Activated gamma-delta T cell treated with Interleukin-2 at 50 U/mL for 16 hours (primary cell): ENCODE measurements at places on chromosomes 12 and 14.

GRCh38 chr12:8045952-8046944 lies 13.7 kb downstream of the FOXJ2 start:
- DNase-seq = peak; percentile 84

DNA sequence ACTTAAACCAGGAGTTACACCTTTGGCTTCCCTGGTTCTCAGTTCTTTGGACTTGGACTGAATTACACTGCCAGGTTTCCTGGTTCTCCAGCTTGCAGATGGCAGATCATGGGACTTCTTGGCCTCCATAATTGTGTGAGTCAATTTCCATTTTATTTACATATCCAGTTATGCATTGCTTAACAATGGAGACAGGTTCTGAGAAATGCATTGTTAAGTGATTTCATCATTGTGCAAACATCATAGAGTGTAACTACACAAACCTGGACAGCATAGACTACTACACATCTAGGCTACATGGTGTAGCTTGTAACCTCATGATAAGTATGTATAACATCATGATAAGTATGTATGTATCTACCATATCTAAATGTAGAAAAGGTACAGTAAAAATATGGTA lies 276.1 kb upstream of the BTG1 start:
- no peak for DNase-seq

GRCh38 chr14:64983439-64984310 lies 3.0 kb upstream of the FNTB start:
- peak; percentile 31 for DNase-seq

DNA sequence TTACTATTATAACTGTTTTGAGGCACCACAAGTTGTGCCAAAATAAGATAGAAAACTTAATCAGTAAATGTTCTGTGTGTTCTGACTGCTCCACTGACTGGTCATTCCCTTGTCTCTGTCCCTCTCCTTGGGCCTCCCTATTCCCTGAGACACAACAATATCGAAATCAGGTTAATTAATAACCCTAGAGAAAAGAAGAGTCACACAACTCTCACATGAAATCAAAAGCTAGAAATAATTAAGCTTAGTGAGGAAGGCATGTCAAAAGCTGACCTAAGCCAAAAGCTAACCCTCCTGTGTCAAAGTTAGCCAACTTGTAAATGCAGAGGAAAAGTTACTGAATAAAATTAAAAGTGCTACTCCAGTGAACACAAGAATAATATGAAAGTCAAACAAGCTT lies 53.8 kb upstream of the CCDC196 start:
- no peak for DNase-seq

DNA sequence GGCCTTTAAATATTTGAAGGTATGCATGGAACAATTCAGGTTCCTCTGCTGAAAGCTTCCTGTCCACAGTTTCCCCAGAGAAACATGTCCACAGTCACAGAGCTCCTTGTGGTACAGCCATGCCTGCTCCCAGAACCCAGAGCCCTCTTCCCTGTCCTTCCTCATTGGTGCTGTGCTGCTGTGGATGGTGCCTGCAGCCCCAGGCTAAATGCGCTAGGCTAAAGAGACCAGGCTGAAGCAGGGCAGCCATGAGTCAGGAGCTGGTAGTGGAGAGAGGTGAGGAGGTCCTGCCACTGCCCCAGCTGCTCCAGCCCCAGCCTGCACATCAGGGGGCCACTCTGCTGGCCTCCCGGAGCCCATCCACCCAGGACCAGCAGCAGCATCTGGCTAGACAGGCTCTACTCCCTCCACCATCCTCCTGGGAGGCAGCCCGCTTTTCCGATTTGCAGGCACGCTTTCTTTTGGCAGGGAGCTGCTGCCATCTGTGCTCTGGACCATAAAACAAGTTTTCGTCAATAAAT lies 65.4 kb upstream of the DDX11 start:
- DNase-seq = no peak

GRCh38 chr14:20802341-20803084 lies at the start of gene RNASE1:
Gene RNASE1 (minus strand): TSS chr14:20802844. CDS start chr14:20802068, 776 bp downstream.
- DNase-seq = no peak

GRCh38 chr14:58637040-58637390 lies 747 bp upstream of the DACT1 start:
- no peak for DNase-seq

DNA sequence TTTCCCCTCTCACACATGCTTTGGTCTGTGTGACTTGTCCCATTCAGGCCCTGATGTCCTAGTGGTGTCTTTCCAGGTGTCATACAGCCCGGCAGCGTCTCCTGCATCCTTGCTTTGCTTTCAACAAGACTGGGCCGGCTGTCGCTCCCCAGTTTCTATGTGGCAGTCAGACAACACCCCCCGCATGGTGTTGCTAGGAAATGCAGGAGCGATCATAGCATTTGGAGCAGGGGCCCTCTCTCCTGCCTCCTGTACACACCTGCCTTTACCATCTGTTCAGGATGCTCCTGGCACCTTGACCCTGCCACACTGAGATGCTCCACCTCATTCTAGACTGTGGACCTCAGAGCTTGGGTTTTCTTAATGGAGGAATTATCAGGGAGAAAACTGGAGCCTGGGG lies 29.5 kb downstream of the CACNA1C start:
- DNase-seq = no peak

DNA sequence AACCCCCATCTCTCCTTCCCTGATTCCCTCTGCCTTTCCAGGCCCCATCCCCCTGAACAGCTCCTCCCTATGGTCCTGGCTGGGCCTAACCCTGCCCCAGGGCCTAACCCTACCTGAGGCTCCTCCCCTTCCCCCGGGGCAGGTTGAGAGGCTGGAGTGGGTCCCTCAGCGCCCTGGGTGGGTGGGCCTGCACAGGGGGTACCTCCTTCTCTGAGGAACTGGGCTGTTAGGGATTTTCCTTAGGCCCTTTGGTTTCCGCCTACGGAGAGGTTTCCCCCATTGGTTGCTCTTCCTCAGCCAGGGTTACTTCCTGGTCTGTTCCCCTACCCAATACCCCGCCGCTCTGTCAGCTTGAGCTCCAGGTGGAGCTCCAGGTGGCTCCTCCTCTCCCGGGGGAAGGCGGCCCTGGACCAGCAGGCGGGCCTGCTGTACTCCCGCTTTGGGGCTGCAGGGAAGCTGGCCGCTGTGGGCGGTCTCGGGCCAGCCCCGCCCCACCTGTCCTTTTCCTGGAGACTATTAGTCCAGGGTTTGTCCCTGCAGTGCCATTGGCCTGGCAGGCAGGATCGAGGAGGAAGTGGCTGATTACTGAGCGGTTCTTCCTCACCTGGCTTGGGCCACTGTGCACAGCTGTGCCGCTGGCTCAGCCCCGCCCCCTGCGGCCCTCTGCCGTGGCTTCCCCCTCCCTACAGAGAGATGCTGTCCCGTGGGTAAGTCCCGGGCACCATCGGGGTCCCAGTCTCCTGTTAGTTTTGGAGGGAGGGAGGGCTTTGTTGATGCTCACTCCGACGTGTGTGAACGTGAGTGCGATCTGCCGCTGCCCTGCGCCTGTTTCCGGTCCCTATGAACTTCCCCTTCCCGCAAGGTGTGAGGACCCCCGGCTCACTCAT lies 2.5 kb downstream of the C12orf57 start:
- peak; percentile 58 for DNase-seq

GRCh38 chr12:89205517-89205916 lies 146.8 kb downstream of the DUSP6 start:
- DNase-seq = no peak

- no peak for DNase-seq
Measured at GRCh38 chr12:89183985-89184435, 168.3 kb downstream of the DUSP6 start.

GRCh38 chr14:93064411-93065271 lies 51.1 kb downstream of the ITPK1 start:
- no peak for DNase-seq

- DNase-seq = no peak
Measured at GRCh38 chr12:33486058-33486457, 46.4 kb upstream of the SYT10 start.

- DNase-seq = no peak
Measured at GRCh38 chr12:29346769-29347421, 34.1 kb downstream of the ERGIC2 start.

DNA sequence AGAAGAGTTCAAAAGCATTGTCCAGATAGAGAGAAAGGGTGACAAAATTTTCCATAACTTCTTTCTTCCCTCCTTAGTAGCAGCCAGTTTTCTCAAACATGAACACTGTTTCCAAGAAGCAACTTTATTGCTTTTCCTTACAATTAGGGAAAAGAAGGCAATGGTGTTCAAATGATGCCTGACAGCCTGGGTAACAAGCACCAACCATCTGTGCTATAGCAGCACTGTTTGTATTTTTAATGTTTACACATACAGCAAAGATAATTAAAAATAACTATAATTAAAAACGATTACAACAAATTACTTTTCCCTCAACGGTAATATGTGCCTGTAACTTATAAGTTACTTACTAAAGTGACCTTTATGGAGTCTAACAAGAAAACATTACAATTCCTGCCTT lies 450.6 kb upstream of the LMO3 start:
- no peak for DNase-seq

DNA sequence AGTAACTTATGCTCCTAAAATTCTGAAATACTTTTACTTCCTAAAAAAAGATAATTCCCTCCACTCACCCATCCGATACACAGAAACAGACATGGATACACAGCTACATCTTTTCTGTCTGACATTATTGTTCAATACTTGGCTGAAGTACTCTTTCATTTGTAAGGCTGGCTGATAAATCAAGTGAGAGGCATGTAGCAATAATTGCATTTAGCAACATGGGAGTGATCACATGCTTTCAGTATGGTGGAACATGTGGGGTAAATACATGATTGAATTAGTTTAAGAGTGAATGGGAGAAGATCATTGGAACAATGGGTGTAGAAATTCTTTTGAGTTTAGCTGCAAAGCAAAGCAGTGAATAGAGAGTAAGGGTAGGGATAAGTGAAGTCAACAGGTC lies 25.6 kb downstream of the PTPRQ start:
- no peak for DNase-seq

DNA sequence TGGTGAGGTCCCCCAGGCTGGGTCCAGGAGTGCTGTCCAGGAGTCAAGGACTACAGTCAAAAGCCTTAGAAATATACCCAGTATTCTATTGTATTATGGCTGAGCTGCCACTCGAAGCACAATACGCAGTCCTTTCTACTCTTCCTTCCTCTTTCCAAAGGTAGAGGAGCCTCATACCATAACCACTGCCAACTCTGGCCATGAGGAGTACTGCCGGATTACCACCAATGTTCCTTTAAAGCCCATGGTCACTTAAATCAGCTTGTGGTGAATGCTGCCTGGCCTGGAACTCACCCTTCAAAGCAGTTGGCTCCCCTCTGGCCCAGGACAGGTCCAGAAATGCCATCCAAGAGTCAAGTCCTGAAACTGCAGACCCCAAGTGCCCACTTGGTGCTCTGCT lies 425.4 kb downstream of the SLC16A7 start:
- DNase-seq = no peak

GRCh38 chr14:89013698-89014568 lies 189.5 kb downstream of the TTC8 start:
- DNase-seq = no peak

- DNase-seq = no peak
Measured at GRCh38 chr14:101130861-101131260, 227.3 kb upstream of the RTL1 start.

GRCh38 chr14:93912782-93913181 lies 14.4 kb upstream of the FAM181A start:
- DNase-seq = no peak

DNA sequence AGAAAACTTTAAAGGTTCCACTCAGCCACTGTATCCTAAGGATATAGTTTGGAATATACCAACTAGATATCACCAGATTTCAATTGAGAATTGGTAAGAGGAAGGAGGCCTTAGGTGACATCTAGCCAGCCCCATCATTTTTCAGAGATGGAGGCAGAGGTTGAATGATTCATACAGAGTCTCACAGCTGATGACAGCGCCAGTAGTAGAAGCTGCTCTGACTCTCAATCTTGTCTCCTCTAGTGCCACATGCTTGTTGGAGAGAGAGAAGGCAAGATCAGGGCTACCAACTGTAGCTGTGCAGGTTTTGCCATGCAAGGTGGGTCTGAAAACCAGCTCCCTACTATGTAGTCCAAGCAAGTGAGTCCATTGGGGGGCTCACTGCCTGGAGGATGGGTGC lies 6.1 kb downstream of the FRMD6 start:
- DNase-seq = no peak

- no peak for DNase-seq
Measured at GRCh38 chr12:114697741-114698565, 14.0 kb upstream of the TBX3 start.

- no peak for DNase-seq
Measured at GRCh38 chr14:60241091-60241490, 7.9 kb upstream of the PPM1A start.

DNA sequence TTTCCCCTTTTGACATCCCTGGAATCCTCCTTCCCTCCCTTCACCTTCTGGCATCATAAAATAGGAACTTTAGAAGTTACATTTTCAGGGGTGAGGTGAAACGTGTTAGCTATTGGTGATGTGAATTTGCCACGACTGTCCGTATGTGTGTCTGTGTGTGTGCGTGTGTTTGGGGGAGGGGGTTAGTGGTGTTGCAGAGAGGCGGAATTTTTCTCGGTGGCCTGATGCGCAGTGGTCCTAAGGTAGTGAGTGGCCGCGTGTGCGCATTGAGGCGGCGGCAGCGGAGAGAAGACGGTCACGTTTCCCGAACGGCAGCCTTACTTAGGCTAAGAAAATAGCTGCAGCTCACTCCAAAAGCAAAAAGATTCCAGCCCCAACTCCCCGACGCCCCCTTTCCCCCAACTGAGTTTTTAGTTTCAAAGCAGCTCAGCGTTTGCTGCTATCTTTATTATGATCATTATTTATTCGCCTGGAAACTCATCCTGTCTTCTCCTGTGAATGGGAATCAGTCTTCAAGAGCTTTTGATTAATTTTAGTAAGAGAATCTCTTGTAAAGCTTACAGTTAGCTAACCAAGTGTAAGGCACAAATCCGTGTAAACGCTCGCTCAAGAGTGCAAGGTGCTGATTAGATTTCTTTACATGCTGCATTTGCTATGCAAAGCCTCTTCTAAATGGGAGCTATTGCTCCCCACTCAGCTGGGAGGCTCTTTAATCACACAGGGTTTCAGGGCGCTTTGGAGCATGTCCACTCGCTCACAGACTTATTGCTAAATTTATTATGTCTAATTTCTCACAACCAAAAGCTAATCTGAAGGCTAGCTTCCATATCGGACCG lies 4.7 kb downstream of the FLRT2 start:
- DNase-seq = no peak

DNA sequence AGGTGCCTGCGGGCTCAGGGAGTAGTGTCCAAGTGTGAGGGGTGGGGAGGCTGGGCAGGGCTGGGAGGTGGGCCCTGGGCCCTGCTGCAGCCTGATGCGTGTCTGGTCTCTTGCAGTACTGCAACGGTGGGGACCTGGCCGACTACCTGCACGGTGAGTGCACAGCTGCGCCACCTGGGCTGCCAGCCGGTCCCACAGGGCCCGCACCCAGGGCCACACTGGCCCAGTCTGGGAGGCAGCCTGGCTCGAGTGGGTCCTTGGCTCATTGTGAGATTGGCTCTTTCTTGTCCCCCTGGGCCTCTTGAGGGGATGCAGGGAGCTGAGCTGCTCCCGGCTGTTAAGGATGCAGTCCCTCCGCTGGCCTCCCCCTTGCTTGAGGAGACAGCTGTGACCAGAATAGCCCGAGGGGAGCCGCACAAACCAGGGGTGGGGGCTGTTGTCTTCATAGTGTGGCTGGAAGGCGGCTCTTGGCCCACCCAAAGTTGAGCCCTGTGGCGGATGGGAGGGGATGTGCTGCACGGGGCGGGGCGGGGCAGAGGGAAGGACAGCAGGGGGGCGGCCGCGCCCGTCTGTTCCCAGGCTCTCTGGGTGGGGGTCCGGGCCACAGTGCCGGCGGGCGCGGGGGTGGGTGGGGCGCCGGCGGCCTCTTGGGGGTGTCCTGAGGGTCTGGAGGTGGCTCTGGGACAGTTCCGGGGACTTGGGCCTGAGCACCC lies 13.1 kb downstream of the ULK1 start:
- DNase-seq = no peak
